Activated T-cell treated with anti-CD3 and anti-CD28 coated beads, Interleukin-2, amount 50 U/mL, for 24 hours (primary cell): ENCODE measurements at places on chromosomes 5 and 9.

- DNase-seq, result no peak
Observed at GRCh38 chr5:79697222-79698170, 7.9 kb downstream of the CMYA5 start.

- no peak for DNase-seq
Observed at GRCh38 chr9:35835216-35835632, 6.2 kb downstream of the TMEM8B start.

- DNase-seq, result no peak
Observed at GRCh38 chr9:88722753-88723152, 187.8 kb downstream of the NXNL2 start.

- no peak for DNase-seq
Observed at GRCh38 chr9:15944341-15944740, 391.5 kb downstream of the CCDC171 start.

DNA sequence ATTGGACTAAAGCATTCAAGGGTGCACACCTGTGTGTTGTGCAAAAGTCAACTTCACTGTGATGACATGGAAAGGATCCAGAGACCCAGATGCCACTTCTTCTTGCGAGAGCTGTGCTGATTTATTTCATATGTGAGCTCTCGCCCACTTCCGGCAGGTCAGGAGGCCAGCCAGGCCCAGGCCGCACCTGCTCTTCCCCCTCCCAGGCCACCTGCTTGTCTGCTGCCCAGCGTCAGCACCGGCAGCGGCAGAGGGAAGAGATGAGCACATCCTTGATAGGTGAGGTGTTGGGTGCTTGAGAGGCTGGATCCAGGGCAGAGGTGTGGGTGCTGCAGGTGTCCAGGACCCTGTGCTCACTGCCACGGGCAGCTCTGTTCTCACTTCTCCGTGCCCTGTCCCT is 242.9 kb downstream of the FANCC start:
- DNase-seq, result no peak

- DNase-seq, result no peak
Observed at GRCh38 chr9:87238545-87238944, 259.1 kb upstream of the DAPK1 start.

GRCh38 chr9:88303721-88304451 is 84.4 kb upstream of the SPIN1 start:
- peak; percentile 55 for DNase-seq

GRCh38 chr5:68727931-68728330 is 365.9 kb upstream of the SLC30A5 start:
- DNase-seq, result no peak

GRCh38 chr5:179194201-179194910 is 134.2 kb downstream of the ZNF354C start:
- no peak for DNase-seq

- DNase-seq, result no peak
Observed at GRCh38 chr5:100856462-100856861, 46.6 kb downstream of the ST8SIA4 start.

DNA sequence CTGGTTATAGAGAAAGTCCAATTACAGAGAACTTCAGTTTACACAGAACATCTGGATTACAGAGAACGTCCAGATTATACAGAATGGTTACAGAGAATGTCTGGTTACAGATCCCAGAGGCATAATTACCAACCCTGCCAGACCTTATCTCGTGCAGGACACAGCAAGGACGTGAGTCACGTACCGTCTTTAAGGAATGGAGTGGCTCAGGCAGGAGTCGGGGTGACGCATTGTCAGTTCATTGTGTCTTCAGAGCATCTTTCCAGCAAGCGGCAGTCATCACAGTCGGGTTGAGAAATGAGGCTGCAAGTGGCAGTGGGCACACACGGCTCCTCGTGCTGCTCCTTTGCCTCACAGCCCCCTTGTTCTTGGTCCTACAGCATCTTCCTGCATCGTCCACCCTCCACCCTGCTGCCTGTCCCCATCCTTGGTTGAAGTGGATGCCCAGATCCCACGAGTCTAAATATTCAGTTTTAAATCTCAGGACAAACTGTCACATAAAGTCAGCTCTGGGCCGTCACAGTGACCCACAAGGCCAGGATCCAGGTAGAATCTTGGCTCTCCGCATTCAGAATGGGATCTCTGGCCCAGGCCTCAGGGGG is 30.0 kb upstream of the SLC6A19 start:
- DNase-seq, result no peak

GRCh38 chr5:115272297-115272958 is 9.8 kb upstream of the PGGT1B start:
- DNase-seq, result no peak

DNA sequence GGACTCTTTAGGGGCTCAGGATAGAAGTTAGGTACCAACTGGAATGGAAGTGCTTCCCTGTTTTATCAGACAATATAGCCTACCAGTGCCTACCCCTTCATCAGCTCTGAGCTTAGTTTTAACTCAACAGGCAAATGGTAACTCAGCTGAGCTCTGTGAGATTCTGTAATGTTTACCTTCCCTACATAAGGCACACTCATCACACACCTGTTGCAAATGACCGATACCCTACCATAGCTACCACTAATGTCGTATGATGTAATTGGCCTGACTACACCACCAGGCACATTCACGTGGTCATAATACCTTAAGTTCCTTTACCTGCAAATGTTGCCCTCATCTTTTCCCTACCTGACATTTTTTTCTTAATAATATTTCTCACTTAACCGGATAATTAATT is 254.8 kb downstream of the ADGRV1 start:
- no peak for DNase-seq

DNA sequence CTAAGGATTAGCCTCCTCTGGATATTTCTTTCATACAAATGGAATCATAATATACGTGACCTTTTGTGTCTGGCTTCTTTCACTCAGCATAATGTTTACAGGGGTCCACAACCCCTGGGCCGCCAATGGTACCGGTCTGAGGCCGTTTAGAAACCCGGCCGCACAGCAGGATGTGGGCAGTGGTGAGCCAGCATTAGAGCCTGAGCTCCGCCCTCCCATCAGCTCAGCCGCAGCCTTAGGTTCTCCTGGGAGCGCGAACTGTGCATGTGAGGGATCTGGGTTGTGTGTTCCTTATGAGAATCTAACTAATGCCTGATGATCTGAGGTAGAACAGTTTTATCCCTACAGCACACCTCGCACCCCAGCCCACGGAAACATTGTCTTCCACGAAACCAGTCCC is 229.7 kb downstream of the ICE1 start:
- no peak for DNase-seq

DNA sequence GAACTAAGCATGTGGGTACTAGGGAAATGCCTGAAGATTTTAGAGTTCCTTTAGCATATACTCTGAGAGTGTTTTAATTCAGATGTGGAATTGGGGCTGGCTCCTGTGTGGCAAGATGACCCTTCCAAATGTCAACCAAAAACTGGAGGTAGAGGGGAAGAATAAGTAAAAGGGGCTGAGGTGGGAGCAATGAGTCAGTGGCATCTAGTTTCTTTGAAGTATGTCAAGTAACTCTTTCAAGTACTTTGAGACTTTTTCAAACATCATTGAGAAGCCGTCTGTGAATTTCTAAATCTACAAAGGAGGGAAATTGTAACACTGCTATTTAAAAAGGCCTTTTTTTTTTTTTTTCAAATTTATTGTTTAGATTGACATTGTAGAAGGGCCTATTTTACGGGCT is 184.4 kb downstream of the MAN2A1 start:
- DNase-seq, result no peak

DNA sequence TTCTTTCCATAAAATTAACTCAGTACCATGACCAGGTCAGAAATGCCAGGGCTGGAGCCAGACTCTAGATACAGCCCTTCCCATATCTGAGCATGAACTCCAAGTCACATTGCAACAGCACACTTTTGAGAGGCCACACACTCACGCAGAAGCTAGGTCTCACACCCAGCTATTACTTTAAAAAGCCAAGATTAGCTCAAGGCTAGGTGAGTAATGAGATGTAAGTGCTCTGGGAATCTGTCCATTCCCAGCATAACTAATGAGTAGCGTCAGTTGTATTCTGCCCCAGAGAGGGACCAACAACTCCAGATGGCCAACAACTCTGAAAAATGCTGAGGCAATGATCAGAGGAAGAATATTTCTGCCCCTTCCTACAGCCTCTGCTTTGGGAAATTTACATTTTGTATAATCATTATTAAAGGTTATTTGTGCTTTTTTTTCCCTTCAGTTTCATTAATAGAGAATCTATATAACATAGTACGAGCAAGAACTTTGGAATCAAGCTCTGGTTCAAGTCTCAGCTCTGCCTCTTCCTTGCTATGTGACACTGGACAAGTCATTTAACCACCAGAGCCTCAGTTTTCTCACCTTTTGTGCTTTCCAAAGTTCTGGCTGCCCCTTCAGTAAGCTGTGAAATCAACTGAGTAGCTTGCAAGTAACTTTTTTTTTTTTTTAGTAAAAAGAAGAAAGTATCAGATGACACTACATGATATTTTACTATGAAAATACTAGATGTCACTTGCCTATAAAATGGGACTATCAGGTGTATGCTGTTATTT is 118.3 kb downstream of the NR6A1 start:
- no peak for DNase-seq

- peak; percentile 64 for DNase-seq
Observed at GRCh38 chr9:110058304-110058953, 149.5 kb downstream of the C9orf152 start.

GRCh38 chr9:88852794-88853193 is 138.5 kb upstream of the S1PR3 start:
- DNase-seq, result no peak

GRCh38 chr5:167785901-167786300 is 505.5 kb upstream of the WWC1 start:
- no peak for DNase-seq

- no peak for DNase-seq
Observed at GRCh38 chr5:51060953-51061352, 322.3 kb upstream of the ISL1 start.

DNA sequence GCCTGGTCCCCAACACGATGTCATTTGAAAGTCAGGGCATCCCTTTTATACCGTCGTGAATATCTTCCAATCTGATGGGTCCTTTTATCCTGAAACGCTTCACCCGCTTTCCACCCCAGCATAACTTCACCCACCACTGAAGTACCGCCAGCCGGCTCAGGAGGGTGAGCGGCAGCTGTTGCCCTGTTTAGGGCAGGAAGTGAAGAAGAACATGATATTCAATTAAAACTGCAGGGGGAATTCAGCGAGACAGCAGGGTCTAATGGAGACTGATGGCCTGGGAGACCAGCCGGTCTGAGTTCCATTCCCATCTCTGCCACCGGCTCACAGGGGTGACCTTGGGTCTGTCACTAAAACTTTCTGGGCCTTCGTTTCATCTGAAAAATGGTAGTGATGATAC is 68.2 kb upstream of the EGFLAM start:
- DNase-seq, result no peak

- no peak for DNase-seq
Observed at GRCh38 chr9:114187827-114188226, 32.5 kb downstream of the COL27A1 start.

GRCh38 chr5:139315056-139315615 is 21.6 kb downstream of the MATR3 start:
- DNase-seq, result no peak
